ENCODE measurements at places on chromosomes 16 and 17.

DNA sequence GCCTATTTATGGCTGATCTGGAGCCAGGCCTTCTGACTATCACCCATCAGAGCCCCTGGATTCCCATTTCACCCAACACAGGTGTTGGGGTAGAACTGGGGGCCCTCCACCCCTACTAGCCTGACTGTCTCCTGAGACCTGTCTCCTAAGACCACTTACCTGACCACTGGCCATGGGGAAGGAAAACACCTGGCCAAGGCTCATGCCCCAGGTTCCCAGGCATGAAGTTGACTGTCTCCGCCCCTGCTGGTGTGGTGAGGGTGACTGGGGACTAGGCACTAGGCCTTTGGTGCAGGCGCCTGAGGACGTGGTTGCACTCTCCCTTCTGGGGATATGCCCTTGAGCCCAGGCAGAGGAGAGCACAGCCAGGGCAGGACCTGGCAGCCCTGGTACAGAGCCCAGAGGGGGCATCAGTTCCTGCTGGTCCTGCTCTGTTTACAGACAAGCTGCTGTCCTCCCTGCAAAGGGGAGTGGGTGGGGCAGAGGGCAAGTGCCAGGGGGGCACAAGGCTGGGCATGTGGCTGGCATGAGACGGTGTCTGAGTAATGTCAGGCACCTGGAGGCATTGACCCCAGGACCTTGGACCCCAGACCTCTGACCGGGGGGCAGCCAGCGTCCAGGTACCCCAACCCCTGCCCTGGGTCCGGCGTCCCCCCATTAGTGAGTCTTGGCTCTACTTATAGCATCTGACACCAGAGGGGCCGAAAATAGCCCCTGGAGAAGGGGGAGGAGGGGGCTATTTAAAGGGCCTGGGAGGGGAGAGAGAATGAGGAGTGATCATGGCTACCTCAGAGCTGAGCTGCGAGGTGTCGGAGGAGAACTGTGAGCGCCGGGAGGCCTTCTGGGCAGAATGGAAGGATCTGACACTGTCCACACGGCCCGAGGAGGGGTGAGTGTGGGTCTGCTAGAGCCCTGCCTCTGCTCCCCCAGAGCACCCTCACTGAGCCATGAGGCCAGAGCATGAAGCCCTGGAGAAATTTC is at the start of gene TCAP:
Gene TCAP, plus strand, starts transcription at position 769 of the 981 bp plus-strand sequence. Its CDS starts 11 bp downstream, at position 780.
- DNase-seq, result no peak

- no peak for DNase-seq
Observed at GRCh38 chr16:68782198-68783174, 45.4 kb downstream of the CDH1 start.

GRCh38 chr17:75810216-75810615 is 25.6 kb downstream of the UNK start:
- no peak for DNase-seq

DNA sequence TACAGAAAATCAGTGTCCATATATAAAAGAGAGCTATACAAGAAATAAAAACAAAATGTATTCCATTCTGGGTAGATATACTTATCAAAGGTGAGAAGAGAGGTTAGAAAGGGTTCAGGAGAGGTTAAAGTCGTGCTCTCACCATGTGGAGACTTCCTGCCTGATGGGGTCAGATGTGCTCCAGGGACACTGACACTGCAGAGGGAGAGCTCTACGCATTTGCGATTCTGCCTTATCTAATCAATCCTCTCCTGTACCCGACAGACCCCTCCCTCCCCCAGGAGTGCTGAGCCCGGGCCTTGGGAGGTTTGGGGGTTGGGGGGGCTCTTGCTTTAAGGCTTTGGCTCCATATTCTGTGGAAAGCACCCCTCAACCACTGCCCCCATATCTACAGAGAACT is 16.6 kb upstream of the SLC5A11 start:
- no peak for DNase-seq

Measured in activated T-cell treated with anti-CD3 and anti-CD28 coated beads, Interleukin-2, amount 50 U/mL, for 4 hours (primary cell).